Osteoblast (primary cell): ENCODE measurements at places on chromosomes 5 and 9.

- no peak overlapping the region for H3K27ac ChIP-seq
- peaks cover 10% of the 10 kb centered on the region for H3K4me1 ChIP-seq
These were observed 354.9 kb downstream of the CETN3 start for GRCh38 chr5:90054612-90055011.

- H3K4me1 ChIP-seq: peaks cover 7% of the 10 kb centered on the region
- H3K27me3 ChIP-seq: no peaks in the 10 kb centered on the region
- peak; percentile 6 for DNase-seq
- no peaks in the 10 kb centered on the region for H3K36me3 ChIP-seq
- H3K4me3 ChIP-seq: no peak overlapping the region
These were observed 133.1 kb upstream of the POU5F2 start for GRCh38 chr5:93874491-93874890.

GRCh38 chr9:113659740-113660139 is 196.2 kb downstream of the RGS3 start:
- peaks cover 9% of the 10 kb centered on the region for H3K27me3 ChIP-seq
- no peaks in the 10 kb centered on the region for H3K36me3 ChIP-seq
- peaks cover 10% of the 10 kb centered on the region for H3K4me1 ChIP-seq
- peak; percentile 76 for DNase-seq

GRCh38 chr5:1946776-1947175 is 64.1 kb upstream of the IRX4 start:
- H3K4me1 ChIP-seq: no peaks in the 10 kb centered on the region
- H3K4me3 ChIP-seq: no peak overlapping the region
- no peaks in the 10 kb centered on the region for H3K36me3 ChIP-seq
- H3K27ac ChIP-seq: no peak overlapping the region

DNA sequence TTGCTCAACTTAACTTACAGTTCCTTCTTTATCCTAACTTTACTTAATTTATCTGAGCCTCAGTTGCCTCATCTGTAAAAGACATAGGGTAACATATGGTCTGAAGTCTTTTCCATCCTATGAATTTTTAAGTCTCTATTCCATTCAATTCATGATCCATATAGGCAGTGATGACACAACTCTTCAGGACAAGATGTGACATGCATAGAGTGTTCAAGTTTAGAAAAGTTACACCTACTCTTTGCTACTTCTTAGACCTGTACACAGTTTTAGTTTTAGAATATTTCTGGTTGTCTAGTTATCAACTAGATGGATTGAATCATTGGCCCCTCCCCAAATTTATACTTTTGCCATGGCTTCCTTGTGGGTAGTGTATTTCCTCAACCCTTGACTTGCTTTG is 50.7 kb upstream of the ELL2 start:
- H3K4me1 ChIP-seq: no peaks in the 10 kb centered on the region
- H3K36me3 ChIP-seq: no peaks in the 10 kb centered on the region
- no peak overlapping the region for H3K4me3 ChIP-seq
- no peaks in the 10 kb centered on the region for H3K27me3 ChIP-seq
- H3K27ac ChIP-seq: no peak overlapping the region

DNA sequence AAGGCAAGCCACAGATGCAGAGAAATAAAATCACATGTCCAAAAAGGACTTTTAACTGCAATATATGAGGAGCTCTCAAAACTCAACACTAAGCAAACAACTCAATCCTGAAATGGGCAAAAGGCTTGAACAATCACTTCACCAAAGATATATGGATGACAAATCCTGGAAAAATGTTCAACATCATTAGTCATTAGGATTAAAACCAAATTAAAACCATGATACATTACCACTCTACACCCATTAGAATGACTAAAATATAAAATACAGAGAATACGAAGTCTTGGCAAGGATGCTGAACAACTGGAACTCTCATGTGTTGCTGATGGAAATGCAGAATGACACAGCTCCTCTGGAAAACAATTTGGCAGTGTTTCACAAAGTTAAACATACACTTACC is 277.4 kb downstream of the TLE1 start:
- H3K27ac ChIP-seq: no peak overlapping the region
- DNase-seq: no peak
- no peaks in the 10 kb centered on the region for H3K36me3 ChIP-seq
- H3K4me1 ChIP-seq: peaks cover 10% of the 10 kb centered on the region
- no peaks in the 10 kb centered on the region for H3K27me3 ChIP-seq

- peak overlapping the region; percentile 74 for H3K27ac ChIP-seq
- peaks cover 30% of the 10 kb centered on the region for H3K4me1 ChIP-seq
- H3K36me3 ChIP-seq: no peaks in the 10 kb centered on the region
- no peak overlapping the region for H3K4me3 ChIP-seq
- peak; percentile 90 for DNase-seq
These were observed 15.6 kb upstream of the CLK4 start for GRCh38 chr5:178642351-178642909.

- DNase-seq: no peak
- H3K27ac ChIP-seq: no peak overlapping the region
- H3K27me3 ChIP-seq: no peaks in the 10 kb centered on the region
- no peaks in the 10 kb centered on the region for H3K36me3 ChIP-seq
- no peaks in the 10 kb centered on the region for H3K4me1 ChIP-seq
These were observed 244.2 kb upstream of the PIK3R1 start for GRCh38 chr5:67971223-67971830.

DNA sequence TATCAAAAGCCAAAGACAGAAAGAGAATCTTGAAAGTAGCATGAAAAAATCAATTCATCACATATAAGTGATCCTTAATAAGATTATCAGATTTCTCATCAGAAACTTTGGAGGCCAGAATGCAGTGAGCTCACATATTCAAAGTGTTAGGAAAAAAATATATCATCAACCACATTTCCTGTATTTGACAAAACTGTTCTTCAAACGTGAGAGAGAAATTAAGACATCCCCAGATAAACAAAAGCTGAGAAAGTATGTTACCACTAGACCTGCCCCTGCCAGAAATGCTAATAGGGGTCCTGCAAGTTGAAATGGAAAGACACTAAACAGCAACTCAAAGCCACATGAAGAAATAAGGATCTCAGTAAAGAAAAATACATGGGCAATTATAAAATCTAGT is 29.9 kb downstream of the HACD4 start:
- no peak overlapping the region for H3K4me3 ChIP-seq
- H3K27ac ChIP-seq: no peak overlapping the region
- no peak for DNase-seq
- no peaks in the 10 kb centered on the region for H3K27me3 ChIP-seq

DNA sequence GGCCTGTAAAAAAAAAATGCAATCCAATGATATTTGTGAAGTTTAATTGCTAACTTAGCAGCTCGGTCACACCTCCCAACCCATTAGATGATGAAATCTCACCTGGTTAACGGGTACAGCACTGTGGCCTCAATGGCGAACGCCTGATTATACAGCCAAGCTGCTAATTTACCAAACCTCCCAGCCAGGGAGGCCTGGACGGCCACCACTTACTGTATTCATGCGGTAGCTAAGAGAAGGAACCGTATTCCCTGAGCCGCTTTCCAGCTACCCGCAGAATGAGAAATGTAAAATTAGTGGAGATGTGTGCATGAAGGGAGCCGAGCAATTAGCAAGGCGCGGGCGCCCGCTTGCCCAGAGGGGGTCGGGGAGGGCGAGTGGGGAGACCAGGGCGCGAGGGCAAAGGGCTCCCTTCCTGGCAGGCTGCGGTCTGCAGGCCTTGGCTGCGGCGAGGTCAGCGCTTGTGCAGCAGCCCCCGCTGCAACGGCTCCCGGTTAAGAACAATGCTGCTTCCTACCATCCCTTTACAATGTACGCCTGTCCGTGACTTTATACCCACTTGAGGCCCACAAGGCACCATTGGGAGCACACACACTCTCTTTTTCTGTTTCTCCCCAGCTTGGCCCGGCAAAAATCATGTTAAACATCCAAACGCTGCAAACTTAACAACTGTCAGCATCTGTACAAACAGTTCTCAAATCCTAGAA is 70.4 kb upstream of the TBCA start:
- no peak for DNase-seq
- no peaks in the 10 kb centered on the region for H3K4me1 ChIP-seq
- H3K36me3 ChIP-seq: no peaks in the 10 kb centered on the region
- H3K27ac ChIP-seq: no peak overlapping the region
- H3K4me3 ChIP-seq: no peak overlapping the region
- H3K27me3 ChIP-seq: peaks cover 4% of the 10 kb centered on the region

- H3K27ac ChIP-seq: peak overlapping the region; percentile 91
- no peaks in the 10 kb centered on the region for H3K27me3 ChIP-seq
- no peaks in the 10 kb centered on the region for H3K36me3 ChIP-seq
These were observed 559.5 kb upstream of the KLF4 start for GRCh38 chr9:108049026-108049607.

DNA sequence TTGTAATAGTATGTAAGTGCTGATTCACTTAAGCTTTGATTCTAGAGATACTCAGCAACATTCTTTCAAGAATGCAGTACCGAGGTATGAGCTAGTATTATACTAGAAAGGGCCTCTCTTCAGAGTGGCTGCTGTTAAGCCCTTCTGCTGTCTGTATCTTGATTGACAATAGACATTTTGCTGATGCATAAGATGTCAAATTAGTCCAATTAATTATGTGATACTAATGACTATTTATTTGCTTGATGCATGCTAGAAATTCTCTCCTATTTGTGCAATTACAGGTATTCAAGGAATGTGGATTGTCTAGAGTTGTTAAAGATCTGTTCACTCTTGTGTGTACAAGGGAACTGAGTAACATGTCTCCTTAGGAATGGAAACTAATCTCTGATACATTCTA is 92.3 kb upstream of the PTGER4 start:
- DNase-seq: no peak
- no peaks in the 10 kb centered on the region for H3K36me3 ChIP-seq

DNA sequence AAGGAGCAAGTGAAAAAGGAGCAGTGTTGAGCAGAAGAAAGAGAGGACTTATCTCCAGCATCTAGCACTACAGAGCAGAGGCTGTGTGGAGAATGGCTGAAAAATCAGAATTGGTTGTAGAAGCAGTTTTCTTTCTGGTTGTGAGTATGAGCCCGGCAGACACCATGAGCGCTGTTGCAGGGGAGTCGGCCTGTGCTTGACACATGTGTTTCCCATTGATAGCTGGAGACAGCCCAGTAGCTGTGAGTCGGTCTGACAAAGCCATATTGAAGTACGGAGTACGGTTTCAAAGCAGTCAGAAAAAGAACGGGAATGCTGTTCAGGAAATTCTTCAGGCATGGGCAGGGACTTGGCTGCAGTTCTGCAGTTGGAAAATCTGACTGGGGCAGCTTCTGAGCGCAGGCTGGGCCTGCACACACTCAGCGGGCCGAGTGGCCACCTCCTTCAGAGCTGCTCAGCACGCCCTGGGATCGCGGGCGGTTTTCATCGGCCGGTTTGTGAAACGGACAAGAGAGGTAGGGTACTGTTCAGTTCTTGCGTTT is at the start of gene SGCD:
TSS of gene SGCD (plus strand) at position 447 of the 542 bp plus-strand sequence.
- DNase-seq: peak; percentile 88
- no peaks in the 10 kb centered on the region for H3K27me3 ChIP-seq
- peak within 1 kb of the TSS; percentile 85 for H3K27ac ChIP-seq
- peaks cover 8% of the 10 kb centered on the region for H3K4me1 ChIP-seq
- H3K4me3 ChIP-seq: peak within 1 kb of the TSS; percentile 77
- H3K36me3 ChIP-seq: no peaks in the 10 kb centered on the region

DNA sequence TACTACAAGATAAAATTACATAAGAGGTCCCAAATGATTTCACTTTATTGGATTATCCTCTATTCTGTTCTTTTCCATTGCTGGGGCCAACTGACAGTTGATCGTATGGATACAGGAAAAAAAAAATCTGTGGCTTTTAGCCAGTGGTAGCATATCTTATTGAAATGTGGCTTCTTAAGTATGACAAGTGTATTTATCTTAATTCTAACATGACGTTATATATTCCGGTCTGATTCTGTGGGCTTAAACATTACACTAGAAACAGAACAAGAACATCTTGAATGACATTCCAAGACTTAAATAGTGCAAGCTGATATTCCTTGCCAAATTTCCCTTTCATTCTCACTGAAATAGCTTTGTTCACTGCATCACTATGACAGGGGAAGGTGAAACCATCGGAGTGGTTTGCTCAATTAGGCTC is 117.9 kb downstream of the INSYN2B start:
- peak overlapping the region; percentile 69 for H3K27ac ChIP-seq
- peaks cover 12% of the 10 kb centered on the region for H3K4me1 ChIP-seq
- no peaks in the 10 kb centered on the region for H3K27me3 ChIP-seq
- H3K36me3 ChIP-seq: peaks cover 4% of the 10 kb centered on the region
- no peak for DNase-seq

DNA sequence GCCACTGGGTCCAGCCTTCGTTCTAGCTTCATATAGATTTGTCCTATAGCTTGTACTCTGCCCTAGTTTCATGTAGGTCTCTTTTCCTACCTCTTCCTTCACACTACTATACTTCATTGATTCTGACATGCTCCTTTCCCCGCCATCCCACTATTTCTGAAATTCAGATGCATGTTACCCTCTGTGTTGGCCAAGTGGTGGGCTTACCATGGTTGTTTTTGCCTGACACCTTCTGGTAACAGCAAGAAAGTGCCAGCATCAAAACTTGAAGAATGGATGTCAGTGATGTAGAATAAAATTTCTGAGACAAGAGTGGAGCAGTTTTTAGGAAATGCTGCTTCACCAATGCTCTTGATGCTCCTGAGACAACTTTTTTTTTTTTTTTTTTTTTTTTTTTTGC is 19.5 kb upstream of the SERINC5 start:
- H3K36me3 ChIP-seq: no peaks in the 10 kb centered on the region
- no peaks in the 10 kb centered on the region for H3K4me1 ChIP-seq
- no peak for DNase-seq
- no peak overlapping the region for H3K27ac ChIP-seq
- no peak overlapping the region for H3K4me3 ChIP-seq
- H3K27me3 ChIP-seq: no peaks in the 10 kb centered on the region

GRCh38 chr5:80103371-80103770 is 68.2 kb downstream of the THBS4 start:
- H3K36me3 ChIP-seq: no peaks in the 10 kb centered on the region
- H3K4me1 ChIP-seq: no peaks in the 10 kb centered on the region
- H3K27ac ChIP-seq: no peak overlapping the region
- H3K27me3 ChIP-seq: no peaks in the 10 kb centered on the region
- no peak for DNase-seq

DNA sequence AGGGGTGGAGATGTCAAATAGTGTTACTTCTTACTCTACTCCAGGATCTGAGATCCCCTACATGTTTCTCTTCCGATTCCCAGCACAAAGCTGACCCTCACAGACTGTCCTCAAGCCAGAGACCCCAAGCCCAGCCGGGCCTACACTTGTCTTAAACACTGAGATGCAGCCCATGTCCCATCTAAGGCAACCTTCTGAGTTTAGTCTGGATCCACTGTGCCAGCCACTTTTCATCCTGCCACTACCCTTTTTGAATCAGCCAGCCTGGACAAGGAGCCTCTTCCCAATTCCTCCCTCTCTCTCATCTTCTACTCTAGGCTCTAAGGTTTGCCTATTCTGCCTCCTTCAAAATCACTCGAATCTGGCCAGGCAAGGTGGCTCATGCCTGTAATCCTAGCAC is 6.2 kb upstream of the MYORG start:
- H3K4me1 ChIP-seq: peaks cover 4% of the 10 kb centered on the region
- no peak overlapping the region for H3K4me3 ChIP-seq
- no peaks in the 10 kb centered on the region for H3K27me3 ChIP-seq
- no peaks in the 10 kb centered on the region for H3K36me3 ChIP-seq

GRCh38 chr5:139649082-139649991 is 1.2 kb downstream of the CXXC5 start:
- peak overlapping the region; percentile 93 for H3K4me3 ChIP-seq
- peak overlapping the region; percentile 71 for H3K27ac ChIP-seq
- peaks cover 2% of the 10 kb centered on the region for H3K36me3 ChIP-seq
- peak; percentile 87 for DNase-seq
- no peaks in the 10 kb centered on the region for H3K27me3 ChIP-seq
- peaks cover 39% of the 10 kb centered on the region for H3K4me1 ChIP-seq
